ENCODE measurements at places on chromosomes 7 and 10.

DNA sequence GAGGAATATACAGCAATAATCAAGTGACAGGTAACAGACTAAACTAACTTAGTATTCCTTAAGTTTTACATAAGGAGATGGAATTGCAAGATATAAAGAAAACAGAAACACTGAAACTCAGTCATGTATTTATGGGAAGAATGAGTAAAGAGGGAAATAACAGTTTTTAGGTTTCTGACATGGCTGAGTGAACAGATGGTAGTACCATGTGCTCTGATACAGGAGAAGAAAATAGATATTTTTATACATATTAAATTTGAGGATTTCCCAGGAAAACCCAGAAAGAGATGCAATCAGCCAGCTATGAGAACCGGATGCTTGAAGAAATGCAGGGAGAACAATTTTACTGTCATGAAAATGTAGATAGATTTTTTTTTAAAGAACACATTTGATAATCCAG lies 669.5 kb upstream of the GRM3 start:
- no peak for DNase-seq

GRCh38 chr7:113044394-113044793 lies 42.2 kb downstream of the GPR85 start:
- no peak for DNase-seq

- no peak for DNase-seq
Measured at GRCh38 chr7:66952343-66953043, 31.5 kb downstream of the TMEM248 start.

DNA sequence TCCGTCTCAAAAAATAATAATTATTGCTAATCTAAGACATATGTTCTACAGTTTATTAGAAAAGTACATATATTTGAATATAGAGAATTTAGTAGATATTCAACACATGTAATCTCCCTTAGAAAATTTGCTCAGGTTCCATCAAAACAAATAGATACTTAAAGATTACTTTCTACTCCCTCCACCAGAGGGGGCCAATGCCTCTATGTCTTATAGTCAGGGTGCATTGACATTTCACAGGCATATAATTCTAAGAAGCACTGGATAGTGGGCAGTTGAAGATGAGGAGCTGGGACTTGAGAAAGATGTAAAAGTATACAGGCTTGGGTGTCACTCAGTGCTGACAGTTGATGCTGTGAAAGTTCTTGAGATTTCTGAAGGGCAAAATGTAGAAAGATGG lies 301.6 kb upstream of the HPS1 start:
- no peak for DNase-seq

DNA sequence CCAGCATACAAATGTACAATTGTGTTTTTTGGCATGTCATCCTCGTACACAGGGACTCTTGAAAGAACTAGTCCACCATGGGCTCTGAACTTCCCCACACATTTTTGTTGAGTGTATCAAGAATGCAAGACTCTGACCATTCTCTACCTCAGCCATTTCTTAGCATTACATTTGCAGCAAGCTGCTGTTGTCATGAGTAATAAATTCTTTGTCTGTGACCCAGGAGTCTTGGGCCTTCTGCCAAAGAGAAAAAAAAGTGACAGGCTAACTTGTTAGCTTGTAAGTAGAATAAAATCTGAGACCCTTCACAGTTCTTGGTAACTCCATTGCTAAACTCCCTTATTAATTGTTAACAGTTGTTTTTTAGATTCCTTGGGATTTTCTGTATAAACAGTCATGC lies 542.3 kb upstream of the MBL2 start:
- no peak for DNase-seq
